Stimulated activated effector memory CD8-positive, alpha-beta T cell treated with anti-CD3 and anti-CD28 coated beads, Interleukin-12 subunit alpha, Interleukin-12 subunit beta, amount 100 ng/mL, for 72 hours (primary cell): ENCODE measurements at places on chromosomes 5 and 9.

- DNase-seq, result no peak
These were observed 2.0 kb downstream of the JMY start for GRCh38 chr5:79237740-79238560.

GRCh38 chr5:120446068-120446492 lies 18.0 kb upstream of the PRR16 start:
- DNase-seq, result no peak

- no peak for DNase-seq
These were observed 33.4 kb downstream of the GRIA1 start for GRCh38 chr5:153523831-153524230.

DNA sequence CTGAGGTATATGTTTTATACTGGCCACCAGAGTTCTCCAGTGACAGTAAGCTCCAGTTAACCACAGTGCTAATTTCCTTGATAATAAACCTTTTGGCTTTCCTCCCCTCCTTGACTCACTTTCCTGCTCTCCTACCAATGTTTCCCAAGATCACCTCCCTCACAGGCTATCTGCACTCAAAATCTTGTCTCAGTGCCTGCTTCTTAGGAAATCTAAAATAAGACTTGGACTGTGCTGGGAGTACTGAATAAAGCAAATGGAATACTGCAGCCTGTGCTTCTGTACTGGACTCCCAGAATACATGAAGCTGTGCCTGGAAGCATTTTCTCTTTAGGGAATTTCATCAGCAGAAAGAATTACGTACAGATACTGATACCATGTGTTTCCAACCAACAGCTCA lies 1.7 kb upstream of the DCP2 start:
- DNase-seq, result no peak

DNA sequence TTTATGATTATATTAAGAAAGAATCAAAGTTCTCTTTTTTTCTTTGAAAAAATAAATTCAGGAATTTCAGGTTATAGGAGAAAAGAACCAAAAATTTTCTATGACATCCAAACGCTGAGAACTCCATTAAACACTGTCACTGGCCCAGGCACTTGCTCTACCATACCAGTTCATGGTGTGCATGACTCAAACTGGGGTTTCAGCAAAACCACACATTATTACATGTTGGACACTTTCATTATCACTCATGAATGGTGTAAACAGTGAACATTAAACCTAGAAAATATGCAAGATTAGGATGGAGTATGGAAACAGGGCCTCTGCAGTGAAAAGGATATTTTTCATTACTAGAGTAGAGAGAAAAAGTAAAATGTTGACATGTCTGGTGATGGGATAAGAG lies 369.9 kb upstream of the FAM174A start:
- DNase-seq, result no peak

- no peak for DNase-seq
These were observed 60.0 kb upstream of the RARS1 start for GRCh38 chr5:168426007-168426863.

DNA sequence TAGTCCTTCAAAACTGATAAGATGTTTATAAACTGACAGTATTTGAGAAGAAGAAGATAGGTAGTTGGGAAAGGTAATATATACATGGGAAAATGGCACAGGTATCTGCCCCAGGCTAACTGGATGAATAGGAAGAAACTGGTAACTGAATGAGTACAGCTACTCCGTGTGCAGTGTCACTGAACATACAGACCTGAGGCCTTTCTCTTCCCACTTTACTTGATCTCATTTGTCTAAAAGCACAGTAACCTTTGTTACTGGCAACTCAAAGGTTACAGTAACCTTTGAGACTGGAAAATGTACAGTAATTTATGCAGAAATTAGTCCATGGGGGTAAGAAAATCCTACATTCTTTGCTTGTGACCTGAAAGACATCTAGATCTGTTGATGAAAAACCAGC lies 735.0 kb upstream of the RIOK2 start:
- no peak for DNase-seq

DNA sequence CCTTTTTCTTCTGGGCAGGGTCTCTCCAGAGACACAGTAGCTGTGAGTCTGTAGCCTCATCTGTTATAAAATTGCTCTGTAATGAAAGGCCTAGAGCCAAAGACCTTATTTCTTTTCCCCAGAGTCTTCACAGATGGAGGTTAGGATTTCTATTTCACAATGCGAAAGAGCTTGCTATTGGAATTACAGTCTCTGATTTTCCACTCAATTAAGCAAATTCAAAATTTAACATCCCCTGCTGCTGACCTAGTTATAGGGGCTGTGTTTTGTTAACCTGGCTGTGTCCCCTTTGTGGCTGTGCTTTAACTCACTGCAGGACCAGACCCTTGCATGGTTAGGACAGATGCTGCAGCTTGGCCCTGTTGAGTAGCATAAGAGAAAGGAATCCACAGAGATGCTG lies 190.3 kb upstream of the NMUR2 start:
- DNase-seq, result no peak

DNA sequence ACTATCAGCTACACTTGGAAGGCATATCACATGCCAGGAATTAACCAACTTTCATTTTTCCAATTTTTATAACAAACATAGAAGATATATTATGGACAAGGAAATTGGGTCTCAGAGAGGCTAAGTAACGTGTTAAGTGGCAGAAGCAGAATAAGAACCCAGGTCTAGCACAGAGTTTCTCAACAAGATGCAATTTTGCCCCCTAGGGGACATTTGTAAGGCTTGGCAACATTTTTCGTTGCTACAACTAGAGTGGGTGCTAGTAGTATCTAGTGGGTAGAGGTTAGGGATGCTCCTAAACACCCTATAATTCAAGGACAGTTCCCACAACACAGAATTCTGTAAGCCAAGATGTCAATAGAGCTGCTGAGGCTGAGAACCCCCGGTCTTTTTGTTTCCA lies 180.6 kb downstream of the SNCAIP start:
- no peak for DNase-seq

DNA sequence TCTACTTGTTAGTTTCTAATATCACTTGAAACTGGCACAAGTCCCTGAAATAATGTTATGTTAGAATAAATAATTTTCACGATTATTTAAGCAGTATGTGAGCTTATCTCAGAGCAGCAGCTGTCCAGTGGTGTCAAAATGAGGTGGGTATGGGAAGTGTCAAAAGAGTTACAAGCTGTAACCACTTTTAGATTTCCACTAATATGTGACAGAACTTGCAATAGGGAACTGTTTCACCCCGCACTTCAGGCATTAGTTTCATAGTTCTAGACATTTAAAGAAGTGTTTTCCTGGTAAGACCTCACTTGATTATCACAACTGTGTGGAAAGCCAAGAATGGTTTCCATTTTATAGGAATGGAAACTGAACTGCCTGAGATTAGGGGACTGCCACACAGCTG lies 2.9 kb upstream of the ISCA1 start:
- no peak for DNase-seq

DNA sequence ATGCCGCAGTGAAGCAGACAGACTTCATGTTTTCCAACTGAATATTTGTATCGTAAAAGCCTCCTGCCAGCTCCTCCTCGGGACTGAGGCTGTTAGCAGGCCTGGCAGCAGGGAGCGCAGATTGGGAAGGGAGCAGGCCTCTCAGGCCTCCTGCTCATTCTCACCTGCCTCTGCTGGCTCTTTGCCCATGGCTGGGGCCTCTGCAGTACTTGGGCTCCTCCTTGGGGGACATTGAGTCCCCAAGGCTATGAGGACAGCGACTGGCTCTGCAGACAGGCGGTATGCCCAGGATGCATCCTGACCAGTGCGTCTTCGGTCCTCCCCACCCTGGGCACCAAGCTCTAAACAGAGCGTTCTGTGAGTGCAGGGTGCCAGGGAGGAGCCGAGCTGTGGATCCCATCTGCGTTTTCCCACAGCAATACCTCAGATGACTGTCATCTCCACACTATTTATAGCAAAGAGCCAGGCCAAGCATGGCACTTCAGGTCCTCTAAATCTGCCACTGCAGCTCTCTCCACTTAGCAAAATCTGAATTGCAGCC lies 38.7 kb downstream of the TSTD2 start:
- no peak for DNase-seq

DNA sequence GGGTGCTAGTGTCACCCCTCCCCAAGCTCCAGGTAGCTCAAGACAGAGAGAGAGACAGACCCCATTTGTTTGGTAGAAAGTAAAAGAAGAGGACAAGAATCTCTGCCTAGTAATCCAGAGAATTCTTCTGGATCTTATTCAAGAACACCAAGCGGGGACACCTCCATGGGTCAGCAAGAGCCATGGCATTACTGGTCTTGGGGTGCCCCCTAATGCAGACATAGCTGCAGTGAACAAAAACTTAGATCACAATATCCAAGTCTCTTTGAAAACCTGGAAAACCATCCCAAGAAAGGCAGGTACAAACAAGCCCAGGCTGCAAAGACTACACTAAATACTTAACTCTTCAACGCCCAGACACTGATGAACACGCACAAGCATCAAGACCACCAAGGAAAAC lies 29.9 kb upstream of the PDE4D start:
- no peak for DNase-seq

GRCh38 chr5:158546748-158547147 lies 553.0 kb downstream of the EBF1 start:
- DNase-seq, result no peak

- DNase-seq, result no peak
These were observed 175.3 kb upstream of the ZNF608 start for GRCh38 chr5:124921694-124922093.

DNA sequence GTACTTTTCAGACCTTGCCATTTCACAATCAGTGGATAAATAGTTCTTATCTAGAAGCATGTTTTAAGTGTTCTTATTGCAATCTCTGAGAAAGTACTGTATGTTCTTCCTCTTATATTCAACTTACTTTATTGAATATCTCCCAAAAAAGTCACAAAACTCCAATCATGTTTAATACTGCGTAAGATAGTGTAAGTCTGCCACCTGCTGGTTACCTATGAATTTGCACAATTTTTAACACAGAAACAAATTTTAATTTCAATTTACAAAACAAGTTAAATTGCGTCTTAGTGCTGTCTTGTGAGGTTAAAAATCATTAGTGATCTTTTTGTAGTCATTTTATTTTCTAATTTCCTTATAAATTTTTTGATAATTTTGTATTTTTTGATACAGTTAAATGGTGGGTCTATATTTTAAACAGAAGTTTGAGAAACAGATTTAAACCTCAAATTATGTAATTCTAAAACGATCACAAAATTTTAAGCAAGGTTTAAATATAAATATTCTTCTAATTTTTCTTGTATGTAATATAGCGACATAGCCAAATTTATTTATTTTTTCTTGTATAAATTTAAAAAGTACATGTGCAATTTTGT lies 115.8 kb downstream of the EMB start:
- no peak for DNase-seq

DNA sequence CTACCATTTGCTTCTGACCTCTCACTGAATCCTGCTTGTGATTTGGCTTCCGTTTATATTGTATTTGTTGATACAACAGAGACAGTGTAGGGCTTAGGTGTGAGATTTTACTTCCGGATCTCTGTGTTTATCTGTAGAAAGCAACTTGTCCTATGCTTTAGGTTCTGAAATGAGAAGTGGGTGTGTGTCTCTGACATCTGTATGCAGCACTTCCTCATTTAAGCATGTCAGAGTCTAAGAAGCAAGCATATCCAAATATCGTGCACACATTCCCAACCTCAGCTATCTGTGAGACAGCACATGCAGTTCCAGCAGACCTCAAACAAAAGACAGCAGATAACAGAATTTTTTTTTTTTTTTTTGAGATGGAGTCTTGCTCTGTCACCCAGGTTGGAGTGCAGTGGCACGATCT lies 16.3 kb downstream of the KLF9 start:
- no peak for DNase-seq

DNA sequence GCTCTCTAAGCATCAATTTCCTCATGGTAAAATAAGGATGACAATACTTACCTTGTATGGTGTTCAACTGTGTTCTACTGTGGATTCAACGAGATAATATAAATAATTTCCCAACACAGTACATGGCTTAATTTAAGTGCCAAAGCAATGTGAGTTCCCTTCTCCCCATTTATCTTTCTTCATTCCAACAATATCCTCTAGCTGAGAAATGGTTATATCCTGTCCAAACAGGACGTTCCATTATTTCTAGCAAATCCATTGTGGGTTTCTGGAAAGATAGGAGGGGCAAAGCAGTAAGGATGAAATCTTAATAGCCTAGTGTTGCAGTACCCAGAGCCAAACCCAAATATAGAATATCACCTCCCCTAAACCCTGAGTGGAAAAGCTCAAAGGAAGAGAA lies 22.0 kb downstream of the ABCA1 start:
- no peak for DNase-seq

- no peak for DNase-seq
These were observed 115.2 kb downstream of the SPOCK1 start for GRCh38 chr5:137383909-137384308.

DNA sequence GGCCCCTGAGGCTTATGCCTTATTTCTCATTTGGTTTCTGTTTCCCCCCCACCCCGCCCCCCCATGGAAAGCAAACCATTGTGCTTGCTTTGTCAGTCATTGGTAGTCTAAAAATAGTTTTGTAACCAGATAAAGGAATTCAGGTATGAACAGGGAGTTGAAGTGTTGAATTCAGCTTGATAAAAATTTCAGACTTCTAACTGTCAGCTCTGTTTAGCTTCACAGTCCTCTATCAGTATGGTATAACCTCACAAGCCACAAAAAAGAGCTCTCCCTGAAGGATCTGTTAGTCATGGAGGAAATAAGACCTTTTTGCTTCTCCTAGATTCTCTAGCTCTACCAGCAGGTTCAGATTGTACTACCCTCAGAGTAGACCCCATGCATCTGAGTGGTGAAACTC lies 378.1 kb downstream of the TMEM38B start:
- no peak for DNase-seq

- no peak for DNase-seq
These were observed 132.8 kb upstream of the ALDH1B1 start for GRCh38 chr9:38259519-38260218.

DNA sequence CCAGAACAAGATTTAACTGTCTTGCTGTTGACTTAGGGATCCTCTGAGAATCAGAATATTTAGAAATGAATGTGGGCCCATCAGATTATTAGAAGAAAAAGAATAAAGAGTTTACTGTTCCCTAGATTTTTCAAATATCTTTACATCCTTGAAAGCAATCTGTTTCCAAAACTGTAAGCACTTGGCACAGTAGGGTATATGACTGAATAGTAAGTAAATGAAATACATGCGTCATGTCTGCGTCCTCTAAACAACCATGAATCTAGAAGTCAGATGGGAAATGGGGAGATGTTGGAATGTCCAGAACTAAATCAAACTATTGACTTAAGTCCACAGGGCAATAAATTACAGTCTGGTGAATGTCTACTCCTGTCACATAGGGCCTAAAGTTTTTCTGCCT lies 26.1 kb downstream of the TTC23L start:
- DNase-seq, result no peak

DNA sequence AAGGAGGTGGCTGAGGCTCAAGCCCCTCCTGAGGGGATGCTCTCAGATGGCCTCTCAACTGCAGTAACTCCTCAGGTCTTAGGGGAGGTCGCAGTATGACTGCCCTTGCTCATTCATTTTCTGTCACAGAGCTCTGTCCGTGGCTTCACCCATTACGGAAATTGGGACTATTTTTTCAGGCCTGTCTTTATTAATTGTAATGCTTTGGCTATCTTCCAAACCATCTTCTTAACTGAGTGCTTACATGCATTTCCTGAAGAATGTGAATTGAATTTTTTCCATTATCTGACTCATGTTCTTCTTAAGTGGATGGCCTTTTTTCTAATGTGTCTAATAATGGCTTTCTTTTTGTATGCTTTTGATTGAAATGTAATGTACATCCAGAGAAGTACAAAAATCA lies 36.4 kb upstream of the SV2C start:
- no peak for DNase-seq
